ENCODE measurements at places on chromosomes 3 and 15. TPM values are rescaled to one million over a fixed set of nuclear protein-coding genes. Genes with fewer than 3 reads are reported as not detected.

STRIT1 gene
- not detected for total RNA-seq

SEC22A gene
- 13.9 TPM for total RNA-seq

RAB5A gene
- total RNA-seq, result 59.8 TPM

CPNE9 gene
- total RNA-seq, result 0.69 TPM

FEZF2 gene
- not detected for total RNA-seq

CEMIP gene
- total RNA-seq, result 1.3 TPM

ARL13B gene
- total RNA-seq, result 15.1 TPM

ITIH1 gene
- total RNA-seq, result 14.1 TPM

LIPH gene
- 0.79 TPM for total RNA-seq

GRAMD2A gene
- 4.0 TPM for total RNA-seq

MNS1 gene
- 4.5 TPM for total RNA-seq

CCK gene
- 1.1 TPM for total RNA-seq

TMEM266 gene
- total RNA-seq, result 0.50 TPM

TLR9 gene
- not detected for total RNA-seq

EIF5A2 gene
- total RNA-seq, result 2.7 TPM
